Large intestine (tissue), 12 donors: ENCODE measurements at places on chromosomes 11 and 22. TPM values are rescaled to one million over a fixed set of nuclear protein-coding genes. Genes with fewer than 3 reads are reported as not detected.

DNA sequence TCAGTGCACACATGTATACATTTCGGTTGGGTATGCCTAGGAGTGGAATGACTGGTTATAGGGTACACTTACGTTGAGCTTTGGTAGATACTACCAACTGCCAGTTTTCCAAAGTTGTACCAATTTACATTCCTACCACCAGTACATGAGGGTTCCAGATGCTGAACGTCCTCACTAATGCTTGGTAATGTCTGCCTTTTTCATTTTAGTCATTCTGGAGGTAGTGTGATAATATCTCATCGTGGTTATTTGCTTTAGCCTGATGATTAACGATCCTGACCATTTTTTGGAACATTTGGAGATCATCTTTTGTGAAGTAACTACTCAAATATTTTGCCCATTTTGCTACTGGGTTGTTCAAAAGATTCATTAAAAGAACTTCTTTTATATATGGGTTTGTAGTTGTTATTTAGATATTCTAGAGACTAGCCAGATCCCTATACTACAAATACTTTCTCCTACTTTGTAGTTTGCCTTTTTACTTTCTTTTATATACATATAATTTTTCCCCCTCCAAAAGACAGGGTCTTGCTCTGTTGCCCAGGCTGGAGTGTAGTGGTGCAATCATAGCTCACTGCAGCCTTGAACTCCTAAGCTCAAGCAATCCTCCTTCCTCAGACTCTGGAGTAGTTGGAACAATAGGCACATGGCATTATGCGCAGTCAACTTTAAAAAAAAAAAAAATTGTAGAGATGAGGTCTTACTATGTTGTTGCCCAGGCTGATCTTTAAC is 62.1 kb downstream of the RBFOX2 start:
- H3K4me3 ChIP-seq: no peak overlapping the region
- H3K4me1 ChIP-seq: no peaks in the 10 kb centered on the region
- no peaks in the 10 kb centered on the region for H3K36me3 ChIP-seq
- H3K27me3 ChIP-seq: no peaks in the 10 kb centered on the region
- no peak for DNase-seq

- no peaks in the 10 kb centered on the region for H3K27me3 ChIP-seq
- DNase-seq: no peak
- peak overlapping the region; percentile 52 for H3K27ac ChIP-seq
- no peak overlapping the region for H3K4me3 ChIP-seq
Observed at GRCh38 chr11:61345954-61346843, 13.2 kb downstream of the TKFC start.

GRCh38 chr11:125036933-125037332 is 26.2 kb upstream of the SLC37A2 start:
- H3K36me3 ChIP-seq: no peaks in the 10 kb centered on the region
- no peaks in the 10 kb centered on the region for H3K4me1 ChIP-seq
- DNase-seq: no peak

DNA sequence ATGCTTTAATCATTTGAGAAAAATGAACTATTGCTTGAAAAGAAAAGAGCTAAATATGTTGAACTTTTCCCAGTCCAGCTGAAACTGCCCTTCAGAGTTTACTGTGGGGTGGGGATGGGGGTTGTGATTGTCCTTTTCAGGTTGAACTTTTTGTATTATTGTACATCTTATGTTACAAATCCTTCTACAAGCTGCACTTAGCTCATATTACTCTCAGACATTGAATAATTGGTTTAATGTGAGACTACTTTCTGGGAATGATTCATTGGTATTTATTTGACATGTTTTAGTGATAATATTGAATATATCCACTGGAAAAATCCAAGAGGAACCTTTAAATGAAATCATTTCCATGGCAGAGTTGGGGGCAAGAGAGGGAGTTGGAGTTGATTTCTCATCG is 84.9 kb downstream of the ATXN10 start:
- DNase-seq: no peak
- H3K27ac ChIP-seq: no peak overlapping the region
- no peaks in the 10 kb centered on the region for H3K27me3 ChIP-seq
- H3K4me3 ChIP-seq: no peak overlapping the region
- no peaks in the 10 kb centered on the region for H3K4me1 ChIP-seq
- H3K36me3 ChIP-seq: peaks cover 13% of the 10 kb centered on the region

- DNase-seq: peak; percentile 90
- peaks cover 12% of the 10 kb centered on the region for H3K36me3 ChIP-seq
Observed at GRCh38 chr11:62728171-62728988, at the start of gene TTC9C. TSS of gene TTC9C (plus strand) at chr11:62728486. CDS start at chr11:62728849, 363 bp downstream.

Gene PDGFB
- polyA plus RNA-seq: 7.4 TPM

Gene RFPL2
- 0.21 TPM for polyA plus RNA-seq

Gene OSM
- polyA plus RNA-seq: 0.52 TPM

Gene STK33
- polyA plus RNA-seq: 9.4 TPM

Gene ZP1
- polyA plus RNA-seq: 0.07 TPM

DNA sequence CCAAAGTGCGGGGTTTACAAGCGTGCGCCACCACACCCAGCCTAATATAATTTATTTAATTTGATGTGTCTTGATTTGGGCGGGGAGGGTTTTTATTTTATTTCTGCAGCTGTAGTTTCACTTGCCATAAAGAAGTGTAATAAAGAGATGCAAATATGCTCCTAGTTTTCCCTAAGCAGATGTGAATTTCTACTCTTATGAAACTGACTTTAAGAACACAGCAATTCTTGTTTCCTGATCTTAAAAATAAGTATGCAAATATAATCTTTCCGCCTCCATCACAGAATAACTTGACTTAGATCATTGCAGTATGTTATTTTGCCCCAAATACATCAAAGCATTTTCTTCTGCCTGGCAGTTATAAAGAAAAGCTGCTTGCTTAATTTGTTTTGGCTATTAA is 4.4 kb downstream of the SPCS2 start:
- H3K4me3 ChIP-seq: no peak overlapping the region
- H3K27me3 ChIP-seq: no peaks in the 10 kb centered on the region
- H3K36me3 ChIP-seq: peaks cover 8% of the 10 kb centered on the region
- no peak for DNase-seq
- peaks cover 6% of the 10 kb centered on the region for H3K4me1 ChIP-seq

DNA sequence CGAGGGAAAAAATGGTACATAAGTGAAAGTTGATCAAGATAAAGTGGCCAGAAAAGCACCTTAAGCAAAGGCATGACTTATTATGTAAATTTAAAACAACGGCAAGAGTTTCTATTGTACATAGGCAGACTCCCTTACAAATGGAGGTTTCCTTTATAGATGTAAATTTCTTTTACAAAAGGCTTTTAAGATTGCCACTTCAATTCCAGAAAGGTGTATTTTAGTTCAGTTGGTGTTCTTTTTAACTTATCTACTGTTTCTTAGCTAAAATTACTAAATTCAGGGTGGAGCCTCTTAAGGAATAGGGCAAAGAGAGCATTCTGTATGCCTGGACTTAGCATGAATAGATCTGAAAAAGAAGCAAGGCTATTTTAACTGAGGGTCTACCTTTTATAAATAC is 24.9 kb upstream of the GNAZ start:
- H3K4me1 ChIP-seq: no peaks in the 10 kb centered on the region
- no peak for DNase-seq
- H3K27ac ChIP-seq: no peak overlapping the region
- H3K4me3 ChIP-seq: no peak overlapping the region

GRCh38 chr22:28923826-28924732 is 40.7 kb downstream of the ZNRF3 start:
- no peaks in the 10 kb centered on the region for H3K27me3 ChIP-seq
- peaks cover 24% of the 10 kb centered on the region for H3K4me1 ChIP-seq
- no peaks in the 10 kb centered on the region for H3K36me3 ChIP-seq
- H3K27ac ChIP-seq: peak overlapping the region; percentile 20
